ENCODE measurements at places on chromosomes 12 and 14.

GRCh38 chr12:128337431-128338170 is 70.6 kb downstream of the TMEM132C start:
- DNase-seq: no peak

DNA sequence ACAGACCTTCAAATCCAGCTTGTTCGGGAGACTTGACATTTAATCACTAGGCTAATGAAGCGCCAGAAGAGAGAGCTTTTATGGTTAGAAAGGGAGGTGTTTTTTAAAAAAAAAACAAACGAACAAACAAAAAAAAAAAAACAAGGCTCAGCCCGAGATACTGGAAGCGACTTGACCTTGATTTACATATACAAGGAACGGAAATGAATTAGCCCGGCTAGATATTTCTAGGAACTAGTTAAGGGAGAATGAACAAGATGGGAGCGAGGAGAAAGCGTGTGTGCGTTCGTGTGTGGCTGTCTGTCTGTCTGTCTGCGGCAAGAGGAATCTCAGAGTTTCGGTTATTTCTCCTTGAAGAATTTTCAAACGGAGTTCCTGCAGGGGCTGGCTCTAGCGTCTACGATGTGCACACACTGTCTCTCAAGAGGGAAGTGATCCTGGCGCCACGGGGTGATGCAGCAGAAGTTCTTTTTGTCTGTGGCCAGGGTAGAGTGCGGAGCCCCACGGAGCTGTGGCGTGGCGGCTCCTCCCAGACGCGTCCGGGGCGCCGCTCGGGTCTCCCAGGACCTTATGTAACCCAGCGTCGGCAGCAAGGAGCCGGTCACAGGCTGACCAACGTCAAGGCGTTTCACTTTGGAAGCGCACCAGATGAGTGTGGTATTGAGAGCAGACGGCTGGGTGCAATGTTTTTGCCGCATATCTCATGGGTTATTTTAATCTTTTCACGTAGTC is 18.8 kb downstream of the SOCS2 start:
- peak; percentile 34 for DNase-seq

GRCh38 chr12:91413581-91414546 is 231.2 kb upstream of the DCN start:
- no peak for DNase-seq

DNA sequence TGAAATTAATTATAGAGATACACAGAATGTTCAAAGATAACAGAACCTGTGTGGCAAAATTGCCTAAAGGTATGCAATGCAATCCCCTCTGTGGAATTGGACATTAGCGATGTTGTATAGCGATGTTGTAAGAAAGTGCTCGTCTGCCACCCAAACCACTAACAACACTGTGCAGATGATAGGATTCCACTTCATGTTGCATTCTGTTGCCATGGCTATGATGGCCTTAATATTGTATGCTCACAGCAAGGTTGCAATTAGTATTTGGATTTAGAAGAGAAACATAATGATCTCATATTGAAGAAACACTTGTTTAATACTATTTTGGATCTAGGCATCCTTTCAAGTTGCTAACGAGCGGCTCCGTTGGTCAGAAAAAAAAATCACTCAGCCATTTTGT is 260.3 kb downstream of the BCAT1 start:
- no peak for DNase-seq

DNA sequence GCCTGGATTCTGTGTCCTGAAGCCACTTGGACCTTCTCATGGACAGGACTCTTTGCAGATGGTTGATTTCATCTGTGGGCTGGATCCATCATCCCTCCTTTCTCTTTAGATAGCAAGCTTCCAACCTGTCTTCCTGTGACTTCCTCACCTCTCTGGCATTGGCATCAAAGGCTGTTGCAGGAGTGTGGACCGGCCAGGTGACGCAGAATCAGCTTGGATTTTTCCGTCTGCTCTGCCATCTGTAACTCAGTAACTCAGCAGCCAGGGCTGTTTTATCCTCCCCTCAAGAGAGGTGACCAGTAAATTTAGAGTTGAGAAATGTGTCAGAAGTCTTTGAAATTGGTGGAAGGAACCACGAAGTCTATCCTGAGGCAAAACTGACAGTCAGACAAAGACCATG is 701.7 kb upstream of the TMEM132C start:
- DNase-seq: no peak

DNA sequence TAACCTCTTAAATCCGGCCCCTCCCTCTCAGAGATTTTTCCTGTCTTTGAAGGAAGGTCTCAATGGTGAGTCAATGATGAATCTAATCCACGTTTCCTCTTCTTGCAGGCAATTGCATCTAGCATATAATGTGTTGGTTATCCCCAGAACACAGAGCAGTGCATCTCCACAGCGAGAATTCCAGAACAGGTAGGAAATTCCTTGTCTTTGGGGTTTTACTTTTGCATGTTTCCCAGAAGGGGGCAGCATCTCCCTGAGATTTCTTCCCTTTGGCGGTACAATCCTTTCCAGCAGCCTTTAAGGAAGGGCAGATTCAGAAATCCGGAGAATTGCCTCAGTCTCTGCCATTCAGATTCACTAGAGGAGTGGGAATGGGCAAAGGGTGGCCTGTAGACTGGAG is 128.0 kb downstream of the KCNA5 start:
- DNase-seq: no peak

DNA sequence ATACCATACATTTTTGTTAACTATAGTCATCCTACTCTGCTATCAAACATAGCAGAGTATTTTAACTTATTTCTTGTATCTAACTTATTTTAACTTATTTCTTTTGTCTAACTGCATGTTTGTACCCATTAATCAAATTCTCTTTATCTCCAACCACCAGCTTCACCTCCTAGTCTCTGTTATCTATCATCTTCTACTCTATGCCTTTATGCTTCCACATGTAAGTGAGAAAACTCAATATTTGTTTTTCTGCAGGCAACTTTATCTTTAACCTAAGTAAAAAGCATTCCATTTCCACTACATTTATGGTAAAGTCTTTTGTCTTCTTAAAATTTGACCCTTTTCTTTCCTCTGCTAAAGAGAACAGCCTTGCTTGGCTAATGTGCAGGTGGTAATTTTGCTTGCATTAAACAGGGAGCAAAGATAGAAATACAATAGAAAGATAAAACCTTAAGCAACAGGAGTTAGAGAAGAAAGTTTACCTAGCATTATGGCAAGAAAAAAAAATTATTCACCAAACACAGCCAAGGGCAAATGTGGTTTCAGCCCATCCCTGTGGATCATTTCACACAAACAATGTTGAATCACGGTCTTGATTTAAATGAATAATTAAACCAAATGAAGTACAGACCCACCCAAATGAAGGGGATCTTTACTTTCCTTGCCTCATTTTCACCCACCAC is 110.9 kb upstream of the TSPAN8 start:
- no peak for DNase-seq

DNA sequence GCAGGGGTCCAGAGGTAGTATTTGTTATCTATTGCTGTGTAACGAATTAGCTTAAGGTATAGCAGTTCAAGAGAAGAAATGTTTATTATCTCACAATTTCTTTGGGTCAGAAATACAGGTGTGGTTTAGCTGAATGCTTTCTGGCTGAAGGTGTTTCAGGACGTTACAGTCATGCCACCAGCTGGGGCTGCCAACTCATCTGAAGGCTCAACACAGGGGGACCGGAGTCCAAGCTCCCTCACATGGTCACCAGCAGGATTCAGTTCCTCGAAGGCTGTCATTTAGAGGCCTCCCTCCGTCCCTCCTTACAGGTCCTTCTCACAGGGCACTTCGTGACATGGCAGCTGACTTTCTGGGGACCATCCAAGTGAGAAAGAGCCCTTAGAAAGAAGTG is 37.5 kb upstream of the SINHCAF start:
- no peak for DNase-seq

- DNase-seq: peak; percentile 55
Measured at GRCh38 chr12:132066345-132066685, 77.8 kb downstream of the DDX51 start.

GRCh38 chr14:96658611-96659010 is 138.6 kb upstream of the VRK1 start:
- DNase-seq: no peak

DNA sequence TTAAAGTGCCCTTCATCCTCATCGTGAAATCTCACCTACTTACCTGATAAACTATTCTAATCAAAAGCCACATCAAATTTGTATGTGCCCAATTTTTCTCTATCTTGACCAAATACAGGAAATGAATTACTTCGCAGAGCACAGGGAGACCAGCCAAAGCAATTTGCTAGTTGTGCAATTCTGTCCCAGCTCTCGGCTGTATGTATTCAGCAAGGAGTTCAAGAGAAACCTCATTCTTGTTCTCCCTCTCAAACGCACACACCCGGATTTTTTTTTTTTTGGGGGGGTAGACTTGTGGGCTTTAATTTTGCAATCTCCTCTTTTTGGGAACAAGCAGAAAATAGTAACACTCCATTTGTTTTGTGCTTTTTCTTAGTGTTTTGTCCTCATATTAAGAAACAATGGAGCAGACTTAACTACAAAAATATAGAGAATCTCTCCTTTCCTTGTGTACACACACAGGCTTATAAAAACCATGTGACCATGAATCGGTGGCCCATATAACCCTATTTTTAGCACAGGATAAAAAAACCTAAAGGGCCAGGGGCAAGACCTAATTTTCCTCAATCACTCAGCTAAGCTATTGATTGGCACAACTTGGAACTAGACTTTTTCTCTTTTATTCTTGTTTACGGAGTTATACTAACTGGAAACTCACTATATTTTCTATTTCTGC is 64.2 kb downstream of the MBIP start:
- no peak for DNase-seq

DNA sequence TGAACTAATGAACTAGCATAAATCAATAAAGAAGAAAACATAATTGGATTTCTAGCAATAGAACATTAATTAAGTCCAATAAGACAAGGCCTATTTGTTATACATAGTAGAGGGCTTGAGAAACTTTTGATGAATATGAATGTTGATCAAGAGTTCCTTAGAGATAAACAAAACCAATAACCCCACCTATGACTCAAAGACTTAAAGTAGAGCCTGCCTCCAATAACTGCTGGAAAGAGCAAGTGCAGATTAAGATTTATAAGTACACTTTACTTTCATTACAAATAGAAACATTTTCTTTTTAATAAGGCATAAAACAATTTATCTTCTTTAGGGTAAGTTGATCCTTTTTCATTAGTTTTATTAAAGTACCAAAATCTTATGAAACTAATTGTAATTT is 185.7 kb downstream of the SRGAP1 start:
- DNase-seq: no peak

GRCh38 chr12:49881415-49882247 is 22.1 kb downstream of the FAIM2 start:
- DNase-seq: no peak

DNA sequence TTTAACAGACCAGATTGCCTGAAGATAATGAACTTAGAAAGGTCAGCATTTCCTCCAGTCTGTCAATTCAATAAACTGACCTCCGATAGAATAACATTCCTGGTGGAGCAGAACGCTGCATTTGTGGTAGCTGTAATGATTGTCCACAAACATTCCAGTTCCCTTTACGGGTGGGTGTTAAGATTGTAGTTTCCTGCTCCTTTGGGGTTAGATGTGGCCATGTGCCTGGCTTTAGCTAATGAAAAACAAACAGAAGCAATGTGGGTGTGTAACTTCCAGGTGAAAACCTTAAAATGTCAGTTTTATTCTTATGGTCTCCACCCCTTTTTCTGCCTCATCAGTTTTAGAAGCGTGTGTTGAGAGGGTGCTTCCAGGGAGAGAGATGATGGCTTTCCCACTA is 217.3 kb upstream of the CRY1 start:
- DNase-seq: no peak

- DNase-seq: no peak
Measured at GRCh38 chr12:115132145-115132544, 448.2 kb upstream of the TBX3 start.

DNA sequence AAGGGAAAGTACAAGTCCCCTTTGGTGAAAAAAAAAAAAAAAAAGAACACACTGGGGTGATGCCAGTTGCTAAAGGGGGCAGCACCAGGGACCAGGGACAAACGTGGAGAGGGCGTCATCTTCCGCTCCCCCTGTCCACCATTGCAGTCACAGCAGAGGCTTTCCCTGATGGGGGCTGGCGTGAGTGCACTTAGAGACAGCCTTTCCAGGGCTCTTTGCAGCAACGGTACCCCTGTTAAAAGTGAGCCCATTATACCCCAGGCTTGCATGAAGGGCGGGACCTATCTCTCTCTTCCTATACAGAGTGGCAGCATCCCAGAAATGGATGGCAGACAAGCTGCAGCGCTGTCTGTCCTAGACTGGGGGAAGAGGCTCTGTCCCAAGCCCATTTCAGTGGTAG is 155.0 kb downstream of the KCNK10 start:
- DNase-seq: no peak

GRCh38 chr12:9810671-9811070 is 16.6 kb upstream of the KLRF1 start:
- no peak for DNase-seq

DNA sequence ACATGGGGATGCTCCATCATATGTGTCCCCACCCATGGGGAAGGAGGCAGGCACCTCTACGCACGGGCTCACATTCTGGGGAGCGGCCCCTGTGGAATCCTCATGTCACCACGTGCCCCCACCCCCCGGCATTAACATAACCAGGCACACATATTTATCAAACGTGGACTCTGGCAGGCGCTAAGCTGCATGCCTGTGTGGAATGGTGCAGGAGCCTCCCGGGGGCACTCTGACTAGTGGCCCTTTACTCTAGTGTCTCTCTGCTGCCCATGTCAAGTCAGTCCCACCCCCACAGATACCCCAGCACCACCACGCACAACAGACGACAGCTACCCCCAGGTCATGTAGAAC is 66.1 kb downstream of the CCDC88C start:
- no peak for DNase-seq

- no peak for DNase-seq
Measured at GRCh38 chr12:103397536-103397935, 98.2 kb downstream of the C12orf42 start.

GRCh38 chr12:58347691-58348090 is 406.3 kb downstream of the ATP23 start:
- no peak for DNase-seq

DNA sequence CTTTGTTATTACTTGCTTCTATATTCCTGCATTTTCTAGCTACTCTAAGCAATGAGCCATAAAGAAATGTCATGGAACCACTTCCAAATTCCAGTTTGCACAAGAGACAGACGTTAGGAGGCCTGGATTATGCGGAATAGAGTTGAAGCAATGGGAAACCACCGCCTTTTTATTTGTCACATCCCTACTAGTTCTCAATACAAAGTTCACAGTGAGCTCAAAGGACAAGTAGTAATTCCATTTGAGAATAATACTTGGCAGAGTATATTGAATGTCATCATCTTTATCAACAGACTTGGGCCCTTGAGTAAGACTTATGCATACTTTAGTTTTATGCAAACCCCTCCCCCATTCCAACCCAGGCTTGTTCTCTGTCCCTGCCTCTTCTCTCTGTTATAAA is 3.7 kb upstream of the SLC15A5 start:
- DNase-seq: no peak

DNA sequence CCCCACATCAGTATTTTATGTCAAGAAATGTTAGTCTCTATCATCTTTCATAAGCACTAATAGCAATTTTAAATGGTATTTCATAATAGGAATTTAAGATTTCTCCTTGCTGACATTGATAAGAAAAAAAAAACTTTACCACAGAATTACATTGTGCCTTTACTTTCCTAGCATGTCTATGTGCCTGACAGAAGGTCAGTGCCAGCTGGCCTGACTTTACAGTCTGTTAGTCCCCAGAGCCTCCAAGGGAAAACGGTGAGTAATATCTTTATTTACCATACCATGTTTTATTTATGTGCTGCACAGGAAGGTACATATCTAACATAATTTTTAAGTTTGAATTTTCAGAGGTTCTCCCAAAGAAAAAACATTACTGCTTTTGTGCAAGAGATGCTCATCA is 152.0 kb upstream of the AEBP2 start:
- DNase-seq: no peak

All from activated CD4-positive, alpha-beta T cell treated with anti-CD3 and anti-CD28 coated beads, Interleukin-2, amount 50 U/mL, for 48 hours (primary cell).